Daoy (cell line): ENCODE measurements at places on chromosomes 11 and 22. TPM values are rescaled to one million over a fixed set of nuclear protein-coding genes. Genes with fewer than 3 reads are reported as not detected.

Gene RAC2
- total RNA-seq, result 40.5 and 59.0 TPM in 2 replicates

Gene MUC5AC
- total RNA-seq, result not detected in 2 replicates

Gene SMIM35
- not detected in 2 replicates for total RNA-seq

Gene SLC6A5
- total RNA-seq, result not detected in 2 replicates

Gene TMPRSS5
- total RNA-seq, result 0.69 TPM in 1 of 2 replicates, not detected in the other

Gene TMA7B
- total RNA-seq, result not detected in 2 replicates

Gene SLC25A45
- 0.23 TPM in 1 of 2 replicates, not detected in the other for total RNA-seq

Gene EHF
- total RNA-seq, result 0.57 and 1.1 TPM in 2 replicates

Gene VSIG10L2
- not detected in 2 replicates for total RNA-seq

Gene KIAA0930
- 88.2 and 89.0 TPM in 2 replicates for total RNA-seq

Gene MPZL3
- 5.0 and 7.1 TPM in 2 replicates for total RNA-seq

Gene TRIM6
- 2.6 and 3.6 TPM in 2 replicates for total RNA-seq

GRCh38 chr22:24810043-24810749, 4.2 kb downstream of the SGSM1 start:
- DNase-seq, result peak; percentile 64

- peak; percentile 50 for DNase-seq
Observed at GRCh38 chr22:38214302-38215056, 12.7 kb downstream of the MAFF start.

- DNase-seq, result peak; percentile 80
Observed at GRCh38 chr11:60840470-60841430, 1.2 kb upstream of the CCDC86 start.

GRCh38 chr11:55942785-55943392, 6.7 kb upstream of the OR5I1 start:
- no peak for DNase-seq

GRCh38 chr11:128925250-128925600, 17.4 kb downstream of the TP53AIP1 start:
- no peak for DNase-seq

- DNase-seq, result no peak
Observed at GRCh38 chr11:118870396-118871343, 13.0 kb upstream of the CXCR5 start.

DNA sequence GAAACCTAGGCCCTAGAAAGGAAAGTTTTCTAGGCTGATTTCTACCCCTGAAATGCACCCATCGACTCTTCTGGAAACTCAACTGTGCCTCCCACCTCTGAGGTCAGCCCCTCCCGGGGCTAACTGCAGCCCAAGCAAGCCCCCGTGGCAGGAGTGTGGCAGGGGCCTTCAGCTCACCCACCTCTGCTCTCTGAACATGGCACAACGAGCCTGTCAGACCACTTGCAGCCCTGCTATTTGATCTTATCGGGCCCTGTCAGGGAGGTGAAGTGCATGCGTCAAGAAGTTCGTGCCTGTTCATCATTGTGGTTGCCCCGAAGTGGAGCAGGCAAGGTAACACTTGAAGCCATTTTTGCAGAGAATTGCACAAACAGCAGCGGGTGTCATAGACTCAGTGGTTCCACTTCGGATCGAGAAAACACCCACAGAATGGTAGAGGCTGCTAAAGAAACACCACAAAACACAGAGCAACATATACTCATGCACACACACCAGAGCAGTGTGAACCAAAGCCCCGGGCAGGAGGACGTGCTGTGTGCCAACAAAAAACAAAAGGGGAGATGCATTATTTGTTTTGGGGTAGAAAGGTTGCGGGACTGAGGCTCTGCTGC, 262.7 kb downstream of the ETS1 start:
- DNase-seq, result no peak

GRCh38 chr11:134576721-134577171, 164.7 kb upstream of the B3GAT1 start:
- DNase-seq, result no peak

DNA sequence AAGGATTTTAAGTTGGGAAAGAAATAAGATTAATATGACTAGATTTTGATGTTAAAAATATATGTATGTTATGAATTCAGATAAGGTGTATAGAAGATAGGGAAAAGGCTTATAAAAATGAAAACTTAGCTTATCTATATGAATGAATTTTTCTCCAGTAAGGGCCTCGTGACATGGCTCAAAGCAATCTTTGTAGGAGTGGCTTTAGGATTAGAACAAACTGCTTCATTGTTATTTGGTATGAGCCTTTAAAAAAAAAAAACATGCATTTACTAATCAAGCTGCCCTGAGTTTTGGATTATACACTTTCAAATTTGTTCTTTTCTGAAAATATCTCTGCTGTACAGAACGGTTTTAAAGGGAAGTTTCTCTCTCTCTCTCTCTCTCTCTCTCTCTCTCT, 905.9 kb downstream of the OPCML start:
- no peak for DNase-seq

- peak; percentile 42 for DNase-seq
Observed at GRCh38 chr11:58629857-58630256, 7.4 kb downstream of the CNTF start.
